Ascending aorta (tissue), 2 donors: ENCODE measurements at places on chromosomes 13 and 19.

GRCh38 chr19:53982611-53983010 is 8.8 kb upstream of the CACNG6 start:
- no peak for DNase-seq

DNA sequence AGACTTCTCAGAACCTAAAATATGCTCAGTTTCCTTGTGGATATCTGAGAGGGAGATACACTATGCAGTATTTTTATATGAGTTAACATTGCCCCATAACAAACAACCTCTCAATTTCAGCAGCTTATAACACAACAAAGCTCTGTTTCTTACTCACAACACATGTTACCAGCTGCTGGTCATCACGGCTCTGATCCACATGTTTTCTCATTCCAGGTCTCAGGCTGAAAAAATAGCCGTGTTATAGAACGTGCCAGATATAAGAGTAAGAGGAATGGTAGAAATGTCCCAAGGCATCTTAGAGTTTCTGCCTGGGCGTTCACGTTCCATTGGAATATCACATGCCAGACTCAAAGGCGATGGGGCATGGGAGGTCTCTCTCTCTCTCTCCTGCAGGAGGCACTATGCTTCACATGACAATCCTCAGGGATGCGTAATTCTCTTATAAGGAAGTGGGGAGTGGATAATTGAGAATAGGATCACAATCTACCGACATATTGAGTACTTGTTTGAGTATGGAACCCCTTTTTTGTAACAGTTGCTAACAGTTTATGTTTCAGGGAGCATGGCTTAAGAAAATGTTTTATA is 246.6 kb downstream of the NHLRC3 start:
- no peak for DNase-seq

GRCh38 chr13:20313896-20314295 is 81.8 kb upstream of the GJB6 start:
- no peak for DNase-seq

GRCh38 chr13:32682130-32682529 is 95.9 kb downstream of the PDS5B start:
- no peak for DNase-seq

DNA sequence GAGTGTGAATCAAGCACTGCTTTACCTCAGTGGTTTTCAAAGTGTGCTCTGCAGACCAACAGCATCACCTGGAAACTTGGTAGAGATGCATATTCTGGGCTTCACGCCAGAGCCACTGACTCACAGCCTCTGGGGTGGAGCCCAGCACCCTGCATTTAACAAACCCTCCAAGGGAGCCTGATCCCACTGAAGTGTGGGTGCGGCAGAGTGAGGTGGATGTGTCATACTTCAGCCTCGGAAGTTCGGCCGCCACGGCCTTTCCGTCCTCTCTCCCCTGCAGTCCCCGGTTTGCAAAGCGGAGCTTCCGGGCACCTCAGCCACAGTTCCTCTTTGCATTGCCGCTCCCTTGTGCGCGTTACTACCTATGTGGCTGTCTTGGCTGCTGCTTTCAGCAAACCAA is 33.3 kb upstream of the MICU2 start:
- no peak for DNase-seq
